ENCODE measurements at places on chromosomes 4 and X. TPM values are rescaled to one million over a fixed set of nuclear protein-coding genes. Genes with fewer than 3 reads are reported as not detected.
A peak's percentile ranks its signal among the peaks of the same experiment; 100 is the strongest.

GRCh38 chrX:118627084-118627758 lies 100.2 kb upstream of the IL13RA1 start:
- DNase-seq = no peak

The CDS1 gene
- 29.2 TPM for polyA plus RNA-seq

- peak; percentile 62 for DNase-seq
Measured at GRCh38 chr4:1870328-1870577, 940 bp upstream of the NSD2 start.

The CNKSR2 gene
- 1.1 TPM for polyA plus RNA-seq

- no peak for DNase-seq
Measured at GRCh38 chrX:13059637-13060499, 15.4 kb upstream of the FAM9C start.

The CT47B1 gene
- not detected for polyA plus RNA-seq

DNA sequence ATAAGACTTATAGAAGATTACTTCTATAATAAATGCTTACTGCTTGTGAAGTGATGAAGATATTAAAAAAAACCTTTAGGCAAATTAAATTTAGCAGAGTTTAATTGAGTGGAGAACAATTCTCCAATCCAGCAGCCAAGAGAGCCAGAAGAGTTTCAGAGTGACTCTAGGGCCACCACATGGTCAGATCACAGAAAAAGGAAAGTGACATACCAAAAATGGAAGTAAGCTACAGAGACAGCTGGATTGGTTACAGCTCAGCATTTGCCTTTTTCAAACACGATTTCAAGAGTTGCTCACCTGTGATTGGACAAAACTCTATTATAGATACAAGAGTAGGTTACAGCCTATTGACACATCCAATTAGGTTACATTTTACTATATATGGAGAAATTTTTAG lies 79.0 kb upstream of the TRAM1L1 start:
- no peak for DNase-seq

DNA sequence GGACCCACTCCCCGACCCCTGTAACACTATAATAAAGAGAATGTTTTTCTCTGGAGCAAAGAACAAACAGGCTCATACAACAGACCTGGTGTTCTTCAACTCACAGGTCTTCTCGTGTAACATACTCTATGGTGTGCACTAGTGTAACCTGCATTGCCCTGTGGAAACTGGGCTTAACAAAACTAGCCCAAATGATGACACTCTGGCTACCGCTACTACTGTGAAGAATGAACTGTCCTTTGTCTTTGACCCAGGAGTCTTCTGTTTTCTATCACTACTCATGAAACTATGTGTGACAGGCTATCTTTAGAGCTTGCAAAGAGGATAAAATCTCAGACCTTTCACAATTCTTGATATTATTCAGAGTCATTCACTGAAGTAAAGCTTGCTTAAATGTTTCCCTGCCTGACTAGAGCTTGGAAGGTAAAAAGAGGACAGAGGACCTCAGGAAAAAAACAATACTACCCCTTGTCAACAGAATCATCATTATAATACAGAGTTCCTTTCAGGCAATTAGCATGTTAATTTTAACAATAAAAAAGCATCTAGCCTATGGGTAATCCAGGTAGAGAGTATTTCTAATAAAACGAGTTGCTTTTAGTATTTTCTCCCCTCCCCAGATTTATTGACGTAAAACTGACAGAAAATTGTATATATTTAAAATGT lies 59.2 kb downstream of the FSTL5 start:
- no peak for DNase-seq

DNA sequence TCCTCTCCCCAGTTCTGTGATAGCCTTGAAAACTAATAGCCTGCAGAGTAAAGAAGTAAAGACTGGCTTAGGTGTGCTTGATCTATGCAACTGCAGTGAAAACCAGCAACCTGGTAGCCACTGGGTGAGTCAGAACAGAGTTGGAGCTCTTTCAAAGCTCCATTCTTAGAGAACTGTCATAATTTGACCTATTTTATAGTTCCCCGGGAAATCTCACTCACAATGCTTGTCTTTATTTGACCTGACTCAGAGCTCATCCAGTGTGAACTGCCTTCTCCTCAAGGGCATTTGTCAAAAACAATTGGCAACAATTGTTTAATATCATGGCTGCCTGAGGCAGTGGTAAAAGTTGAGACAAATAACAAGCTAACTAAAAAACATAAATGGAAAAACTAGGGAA lies 213.0 kb upstream of the NHS start:
- no peak for DNase-seq

The CXCR3 gene
- 0.10 TPM for polyA plus RNA-seq

The CENPI gene
- 8.9 TPM for polyA plus RNA-seq

The PAGE1 gene
- polyA plus RNA-seq = not detected

DNA sequence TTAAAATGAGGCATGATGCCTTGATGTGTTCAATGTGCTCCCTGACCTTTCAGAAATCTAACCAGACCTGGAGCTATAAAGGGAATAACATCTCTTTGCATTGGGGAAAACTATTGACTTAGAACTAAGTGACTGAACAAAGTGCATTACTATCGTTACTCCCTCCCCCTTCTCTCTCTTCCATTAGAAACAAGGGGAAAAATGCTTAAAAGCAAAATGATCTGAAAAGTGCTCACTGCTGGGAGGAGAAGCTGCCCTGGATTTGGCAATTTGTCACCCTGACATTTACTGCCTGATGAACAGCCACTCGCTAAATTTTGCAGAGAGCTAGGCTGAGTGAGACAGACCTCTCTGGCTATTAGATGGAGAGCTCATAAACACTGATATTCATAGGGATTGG lies 48.6 kb upstream of the PARM1 start:
- no peak for DNase-seq

The TKTL2 gene
- polyA plus RNA-seq = not detected

GRCh38 chr4:100510551-100510950 lies 7.3 kb downstream of the EMCN start:
- DNase-seq = no peak

GRCh38 chr4:40840255-40840984 lies 90.7 kb downstream of the NSUN7 start:
- no peak for DNase-seq

DNA sequence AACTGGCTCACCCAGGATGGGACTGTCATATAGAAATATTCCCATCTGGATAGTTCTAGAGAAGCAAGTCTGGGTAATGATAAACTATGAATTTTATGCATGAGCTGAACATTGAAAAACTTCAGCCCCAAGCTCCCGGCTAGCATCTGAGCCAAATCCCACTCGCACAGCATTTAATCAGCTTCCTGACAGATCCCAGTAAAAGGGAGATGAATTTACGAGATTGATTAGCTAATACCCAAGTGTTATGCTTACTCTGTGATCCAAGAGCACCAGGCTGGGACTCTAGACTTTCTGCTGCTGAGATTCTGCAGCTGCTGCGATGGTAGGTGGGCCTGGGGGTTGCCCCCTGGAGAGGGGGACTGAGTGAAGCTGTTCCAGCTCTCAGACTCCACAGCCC lies 28.0 kb downstream of the FRMPD3 start:
- no peak for DNase-seq

DNA sequence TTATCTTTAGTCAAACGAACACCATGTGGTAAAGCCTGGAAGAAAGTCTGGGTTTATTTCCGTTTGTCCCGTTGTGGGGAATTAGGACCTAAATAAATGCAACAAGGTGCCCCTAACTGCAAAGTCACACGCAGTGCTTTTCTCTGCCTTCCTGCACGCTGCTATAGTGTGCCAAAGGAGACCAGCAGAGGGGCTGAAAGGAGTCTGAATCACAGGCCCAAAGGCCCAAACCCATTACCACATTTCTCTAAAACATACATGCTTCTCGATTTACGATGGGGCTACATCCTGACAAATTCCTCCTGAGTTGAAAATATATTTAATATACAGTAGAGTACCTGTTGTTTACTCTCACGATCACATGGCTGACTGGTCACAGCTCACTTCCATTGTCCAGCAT lies 4.5 kb downstream of the VEGFC start:
- no peak for DNase-seq

DNA sequence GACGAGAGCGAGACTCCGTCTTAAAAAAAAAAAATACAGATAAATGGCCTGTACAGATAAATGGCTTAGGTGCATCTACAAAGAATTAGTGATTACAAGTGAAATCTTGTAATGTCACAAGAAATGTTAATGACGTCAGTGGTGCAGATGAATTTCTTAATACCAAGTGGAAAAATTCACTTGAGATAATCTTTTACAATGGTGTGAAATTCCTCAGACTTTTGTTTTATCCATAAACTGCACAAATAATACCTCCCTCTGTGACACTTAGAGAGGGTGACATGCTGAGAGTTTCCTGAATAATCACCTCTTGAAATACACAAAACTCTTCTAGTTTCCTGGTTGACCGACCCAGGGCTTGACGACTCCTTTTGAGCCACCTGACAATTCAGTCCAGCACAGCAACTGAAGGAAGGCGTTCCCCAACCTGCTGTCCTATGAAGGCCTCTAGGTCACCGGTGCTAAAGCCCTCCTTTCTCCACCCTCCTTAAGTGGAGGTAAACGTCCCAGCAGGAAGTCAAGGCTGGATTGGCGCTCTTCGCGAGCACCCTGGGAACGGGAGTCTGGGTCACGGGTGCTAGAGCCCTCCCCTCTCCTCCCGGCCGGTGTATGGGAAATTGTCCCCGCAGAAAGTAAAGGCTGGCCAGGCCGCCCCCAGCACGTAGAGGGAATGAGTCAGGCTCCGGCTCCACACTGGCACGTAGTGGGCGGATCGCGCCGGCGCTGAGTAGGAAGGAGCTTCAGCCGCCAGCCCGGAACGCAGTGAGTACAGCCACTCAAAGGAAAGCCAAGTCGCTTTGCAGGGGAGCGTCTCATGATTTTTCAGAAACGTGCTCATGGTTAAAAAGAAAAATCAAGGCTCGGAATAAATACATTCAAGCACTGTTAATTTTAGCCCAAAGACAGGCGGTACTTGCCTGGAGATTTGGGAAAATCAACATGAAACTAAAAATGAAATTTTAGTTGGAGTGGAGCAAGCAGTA lies at the start of gene TMEM144:
Gene TMEM144, plus strand, starts transcription at position 662 of the 983 bp plus-strand sequence. CDS start 2,182 bp downstream, outside the sequence.
- DNase-seq = peak; percentile 45

The TMPRSS11B gene
- polyA plus RNA-seq = not detected

The GRID2 gene
- polyA plus RNA-seq = 4.9 TPM

DNA sequence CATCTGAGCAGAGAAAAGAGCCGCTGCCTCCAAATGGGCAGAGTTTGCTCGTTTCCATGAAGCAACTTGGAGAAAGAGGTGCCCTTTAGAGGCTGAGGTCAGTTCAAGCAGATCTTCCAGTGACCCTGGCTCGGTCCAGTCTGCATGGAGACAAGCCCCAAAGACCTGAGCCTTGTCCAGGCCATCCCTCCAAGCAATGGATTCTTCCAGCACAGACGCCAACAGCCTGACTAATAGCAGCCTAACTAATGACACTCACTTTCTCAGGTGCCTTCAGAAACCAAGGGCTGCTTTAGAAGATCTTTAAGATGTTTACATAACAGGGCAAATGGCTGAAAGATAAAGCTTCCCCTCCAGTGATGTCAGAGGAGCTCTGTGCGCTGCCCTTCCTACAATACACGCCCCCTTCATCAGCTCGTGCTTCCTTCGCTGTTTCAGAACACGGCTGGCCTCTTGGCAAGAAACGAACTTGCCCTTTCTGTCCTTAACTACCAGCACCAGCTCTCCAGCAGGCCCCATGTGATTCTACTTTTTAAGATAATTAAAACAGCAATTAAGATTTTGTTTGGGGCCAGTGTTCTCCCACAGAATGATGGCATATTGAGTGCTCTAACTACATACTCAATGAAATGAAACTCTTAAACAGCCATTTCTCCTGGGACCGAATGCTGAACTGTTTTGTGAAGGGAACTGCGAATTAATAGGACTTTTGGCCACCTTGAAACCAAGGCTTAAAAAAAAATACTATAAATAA lies 119.0 kb downstream of the GPR143 start:
- no peak for DNase-seq

The F8 gene
- 18.6 TPM for polyA plus RNA-seq

- DNase-seq = no peak
Measured at GRCh38 chr4:73028621-73029020, 40.9 kb downstream of the COX18 start.

The HHIP gene
- polyA plus RNA-seq = 2.3 TPM

DNA sequence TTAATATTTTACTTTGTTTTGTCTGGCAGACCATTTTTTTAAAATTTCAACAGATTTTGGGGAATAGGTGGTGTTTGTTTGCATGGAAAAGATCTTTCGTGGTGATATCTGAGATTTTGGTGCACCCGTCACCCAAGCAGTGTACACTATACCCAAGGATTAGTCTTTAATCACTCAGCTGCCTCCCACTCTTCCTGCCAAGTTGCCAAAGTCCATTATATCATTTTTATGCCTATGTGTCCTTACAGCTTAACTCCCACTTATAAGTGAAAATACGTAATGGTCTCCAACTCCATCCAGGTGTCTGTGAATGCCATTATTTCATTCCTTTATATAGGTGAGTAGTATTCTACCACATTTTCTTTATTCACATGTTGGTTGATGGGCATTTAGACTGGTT lies 281.7 kb upstream of the GK2 start:
- no peak for DNase-seq

GRCh38 chr4:108037884-108038283 lies 48.2 kb downstream of the HADH start:
- DNase-seq = no peak

The PSAPL1 gene
- polyA plus RNA-seq = not detected

The ERAS gene
- 0.12 TPM for polyA plus RNA-seq

DNA sequence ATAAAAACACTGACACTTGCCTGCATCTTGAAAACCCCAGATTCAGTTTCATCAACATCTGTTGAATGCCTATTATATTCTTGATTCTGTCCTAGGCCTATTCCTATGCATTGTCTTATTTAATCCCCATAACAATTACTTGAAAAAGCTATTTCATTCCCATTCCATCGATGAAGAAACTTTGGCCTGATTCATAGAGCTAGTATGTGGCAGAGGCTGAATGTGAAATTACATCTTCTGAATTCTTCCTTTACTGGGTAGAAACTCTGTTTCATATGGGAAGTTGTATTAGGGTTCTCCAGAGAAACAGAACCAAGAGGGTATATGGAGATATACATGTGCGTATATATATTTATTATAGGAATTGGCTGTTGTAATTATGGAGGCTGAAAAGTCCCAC lies 35.0 kb upstream of the SLC4A4 start:
- no peak for DNase-seq

DNA sequence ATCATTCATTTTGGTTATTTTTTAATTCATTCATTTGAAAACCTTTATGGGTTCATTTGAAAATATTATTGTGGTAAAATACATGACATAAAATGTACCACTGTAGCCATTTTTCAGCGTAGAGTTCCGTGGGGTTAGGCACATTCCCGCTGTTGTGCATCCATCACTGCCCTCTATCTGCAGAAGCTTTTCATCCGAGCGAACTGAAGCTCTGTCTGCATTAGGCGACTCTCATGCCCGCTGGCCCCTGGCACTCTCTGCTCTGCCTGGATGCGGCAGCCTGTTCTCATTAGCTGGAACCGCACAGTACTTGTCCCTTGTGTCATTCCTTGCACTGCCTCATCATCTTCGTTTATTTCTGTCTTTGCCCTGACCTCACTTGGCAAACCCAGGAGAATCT lies 17.5 kb downstream of the CFAP99 start:
- DNase-seq = no peak

The GAGE1 gene
- polyA plus RNA-seq = not detected

DNA sequence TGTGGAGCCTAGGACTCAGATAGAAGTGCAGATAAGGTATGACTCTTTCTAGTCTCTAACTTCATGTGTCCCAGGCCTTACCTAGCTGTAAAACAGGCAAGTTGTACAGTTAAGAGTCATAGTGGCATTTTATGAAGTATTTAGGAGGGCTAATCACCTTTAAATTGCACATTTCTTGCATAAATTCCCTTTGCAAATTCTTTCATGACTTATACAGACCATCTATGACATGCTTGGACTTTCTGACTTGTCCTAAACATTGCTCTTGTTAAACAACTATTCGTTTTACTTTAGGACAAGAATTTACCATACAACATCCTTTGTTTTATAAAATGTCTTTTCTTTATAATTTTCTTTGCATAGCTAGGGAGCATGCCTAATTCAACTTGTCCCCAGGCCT lies 7.8 kb upstream of the RRAGB start:
- no peak for DNase-seq
